Heart right ventricle (tissue), 16 donors: ENCODE measurements at places on chromosomes 4 and X. TPM values are rescaled to one million over a fixed set of nuclear protein-coding genes. Genes with fewer than 3 reads are reported as not detected.

DNA sequence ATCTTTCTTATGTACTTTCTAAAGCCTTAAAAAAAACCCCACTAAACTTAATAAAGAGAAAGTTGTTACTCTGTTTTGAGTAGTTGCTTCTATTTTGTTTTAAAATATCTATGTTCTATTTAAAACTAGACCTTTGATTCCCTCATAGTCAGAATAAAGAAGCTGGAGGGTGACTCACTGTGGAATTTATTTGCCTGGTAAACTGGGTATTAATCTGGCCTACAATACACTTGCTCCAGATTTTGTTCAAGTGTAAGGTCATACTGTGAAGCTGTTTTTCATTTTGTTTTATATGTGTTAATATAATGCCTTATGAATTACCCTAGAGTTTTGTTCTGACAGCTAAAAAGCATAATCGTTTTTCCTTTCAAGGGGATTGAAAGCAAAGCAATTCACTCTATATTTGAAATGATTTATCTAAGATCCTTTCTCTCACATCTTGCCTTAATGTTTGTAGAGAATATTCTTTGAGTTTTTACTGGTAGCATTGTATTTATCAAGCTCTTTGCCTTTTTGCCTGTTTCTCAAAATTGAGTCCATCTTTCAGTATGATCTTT is 277.4 kb upstream of the PITX2 start:
- H3K4me1 ChIP-seq, result no peaks in the 10 kb centered on the region
- no peaks in the 10 kb centered on the region for H3K27me3 ChIP-seq
- H3K4me3 ChIP-seq, result no peak overlapping the region

- H3K4me3 ChIP-seq, result no peak overlapping the region
- no peaks in the 10 kb centered on the region for H3K36me3 ChIP-seq
- H3K4me1 ChIP-seq, result no peaks in the 10 kb centered on the region
- H3K27me3 ChIP-seq, result no peaks in the 10 kb centered on the region
- no peak for DNase-seq
Observed at GRCh38 chr4:17293901-17294300, 218.0 kb downstream of the QDPR start.

GRCh38 chr4:45944000-45944399 is 179.9 kb downstream of the GABRG1 start:
- DNase-seq, result no peak
- H3K4me1 ChIP-seq, result no peaks in the 10 kb centered on the region
- H3K4me3 ChIP-seq, result no peak overlapping the region

- no peaks in the 10 kb centered on the region for H3K36me3 ChIP-seq
- DNase-seq, result no peak
- H3K4me3 ChIP-seq, result no peak overlapping the region
- no peaks in the 10 kb centered on the region for H3K27me3 ChIP-seq
Observed at GRCh38 chr4:82594456-82594855, 32.7 kb upstream of the TMEM150C start.

DNA sequence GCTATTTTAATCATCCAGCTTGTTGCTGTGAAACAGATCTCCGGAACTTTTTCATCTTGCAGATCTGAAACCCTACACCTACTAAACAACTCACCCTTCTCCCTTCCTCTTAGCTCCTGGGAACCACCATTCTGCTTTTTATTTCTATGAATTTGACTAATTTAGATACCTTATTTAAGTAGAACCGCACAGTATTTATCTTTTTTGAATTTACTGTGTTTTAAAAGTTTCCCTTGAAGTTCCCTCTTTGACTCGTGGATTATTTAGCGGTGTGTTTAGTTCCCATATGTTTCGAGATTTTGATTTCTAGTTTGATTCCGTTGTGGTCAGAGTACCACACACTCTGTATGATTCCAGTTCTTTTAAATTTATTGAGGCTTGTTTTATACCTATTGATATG is 44.6 kb downstream of the EIF2S3 start:
- no peak overlapping the region for H3K4me3 ChIP-seq
- H3K36me3 ChIP-seq, result no peaks in the 10 kb centered on the region
- no peak overlapping the region for H3K27ac ChIP-seq
- no peaks in the 10 kb centered on the region for H3K4me1 ChIP-seq
- no peaks in the 10 kb centered on the region for H3K27me3 ChIP-seq

DNA sequence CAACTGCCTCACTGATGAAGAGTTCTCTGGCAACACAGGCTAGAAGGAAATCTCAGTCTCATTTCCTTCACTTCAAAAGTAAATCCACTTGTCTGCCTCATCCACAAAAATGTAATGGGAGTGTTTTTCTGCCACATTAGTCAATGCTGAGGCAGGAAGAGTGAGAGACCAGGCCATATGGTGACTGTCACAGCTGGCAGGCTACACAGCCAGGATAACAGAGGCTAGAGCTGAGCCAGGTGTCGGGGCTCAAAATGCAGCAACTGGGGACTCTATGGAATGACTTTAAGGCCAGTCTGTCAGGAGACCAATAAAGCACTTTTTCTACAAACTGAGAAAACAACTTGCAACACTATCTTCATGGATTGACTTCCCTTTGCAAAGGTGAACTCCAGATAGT is 204.2 kb downstream of the GPC3 start:
- H3K27me3 ChIP-seq, result no peaks in the 10 kb centered on the region
- H3K36me3 ChIP-seq, result no peaks in the 10 kb centered on the region
- no peak overlapping the region for H3K4me3 ChIP-seq

GRCh38 chr4:1499465-1499864 is 93.2 kb upstream of the NKX1-1 start:
- no peaks in the 10 kb centered on the region for H3K36me3 ChIP-seq
- H3K4me1 ChIP-seq, result peaks cover 10% of the 10 kb centered on the region
- no peak for DNase-seq
- H3K27me3 ChIP-seq, result peaks cover 8% of the 10 kb centered on the region
- H3K27ac ChIP-seq, result no peak overlapping the region

GRCh38 chrX:40578039-40578695 is 2.6 kb upstream of the ATP6AP2 start:
- H3K4me3 ChIP-seq, result no peak overlapping the region
- H3K36me3 ChIP-seq, result no peaks in the 10 kb centered on the region
- H3K27me3 ChIP-seq, result no peaks in the 10 kb centered on the region
- no peak overlapping the region for H3K27ac ChIP-seq

- no peak overlapping the region for H3K4me3 ChIP-seq
- no peaks in the 10 kb centered on the region for H3K4me1 ChIP-seq
- DNase-seq, result no peak
- H3K27ac ChIP-seq, result no peak overlapping the region
Observed at GRCh38 chrX:31092970-31093638, 21.3 kb upstream of the FTHL17 start.

- H3K4me1 ChIP-seq, result peaks cover 9% of the 10 kb centered on the region
- H3K27ac ChIP-seq, result no peak overlapping the region
- H3K27me3 ChIP-seq, result no peaks in the 10 kb centered on the region
- H3K36me3 ChIP-seq, result no peaks in the 10 kb centered on the region
Observed at GRCh38 chr4:101005659-101006058, 341.7 kb downstream of the PPP3CA start.

DNA sequence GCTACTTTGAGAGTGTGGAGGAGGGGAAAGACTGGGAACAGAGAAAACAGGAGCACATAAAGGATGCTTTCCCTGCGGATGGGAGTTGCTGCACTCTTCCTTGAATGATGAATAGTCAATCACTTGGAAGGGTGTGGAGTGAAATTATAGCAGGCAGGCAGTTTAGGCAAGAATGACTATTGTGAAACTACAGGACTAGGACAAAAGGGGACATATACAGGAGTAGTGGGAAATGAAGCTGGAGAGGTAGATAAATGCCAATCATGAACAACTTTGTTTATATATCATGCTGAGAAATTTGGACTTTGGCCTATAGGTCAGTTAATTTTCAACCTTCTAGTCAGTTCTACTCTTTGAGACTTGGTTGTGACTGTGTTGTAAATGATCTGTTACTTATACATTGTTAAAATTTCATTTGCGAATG is 76.9 kb downstream of the PAQR3 start:
- H3K27ac ChIP-seq, result no peak overlapping the region
- H3K4me1 ChIP-seq, result peaks cover 5% of the 10 kb centered on the region
- H3K36me3 ChIP-seq, result peaks cover 51% of the 10 kb centered on the region
- H3K4me3 ChIP-seq, result no peak overlapping the region

- H3K4me3 ChIP-seq, result no peak overlapping the region
- no peak overlapping the region for H3K27ac ChIP-seq
- no peaks in the 10 kb centered on the region for H3K4me1 ChIP-seq
- H3K27me3 ChIP-seq, result no peaks in the 10 kb centered on the region
Observed at GRCh38 chrX:69130439-69130838, 34.8 kb downstream of the PJA1 start.

- H3K27me3 ChIP-seq, result no peaks in the 10 kb centered on the region
- H3K4me3 ChIP-seq, result peak overlapping the region; percentile 61
- DNase-seq, result peak; percentile 74
- H3K36me3 ChIP-seq, result no peaks in the 10 kb centered on the region
- H3K27ac ChIP-seq, result peak overlapping the region; percentile 93
Observed at GRCh38 chrX:40105835-40106675, 8.3 kb upstream of the BCOR start.

GRCh38 chrX:85544609-85545008 is 165.1 kb upstream of the POF1B start:
- peak overlapping the region; percentile 14 for H3K4me3 ChIP-seq
- no peak overlapping the region for H3K27ac ChIP-seq
- H3K27me3 ChIP-seq, result no peaks in the 10 kb centered on the region
- no peaks in the 10 kb centered on the region for H3K36me3 ChIP-seq

- DNase-seq, result no peak
- H3K4me1 ChIP-seq, result no peaks in the 10 kb centered on the region
- no peak overlapping the region for H3K4me3 ChIP-seq
- H3K27ac ChIP-seq, result no peak overlapping the region
- no peaks in the 10 kb centered on the region for H3K36me3 ChIP-seq
Observed at GRCh38 chr4:21248331-21248730, 548.1 kb downstream of the PACRGL start.

DNA sequence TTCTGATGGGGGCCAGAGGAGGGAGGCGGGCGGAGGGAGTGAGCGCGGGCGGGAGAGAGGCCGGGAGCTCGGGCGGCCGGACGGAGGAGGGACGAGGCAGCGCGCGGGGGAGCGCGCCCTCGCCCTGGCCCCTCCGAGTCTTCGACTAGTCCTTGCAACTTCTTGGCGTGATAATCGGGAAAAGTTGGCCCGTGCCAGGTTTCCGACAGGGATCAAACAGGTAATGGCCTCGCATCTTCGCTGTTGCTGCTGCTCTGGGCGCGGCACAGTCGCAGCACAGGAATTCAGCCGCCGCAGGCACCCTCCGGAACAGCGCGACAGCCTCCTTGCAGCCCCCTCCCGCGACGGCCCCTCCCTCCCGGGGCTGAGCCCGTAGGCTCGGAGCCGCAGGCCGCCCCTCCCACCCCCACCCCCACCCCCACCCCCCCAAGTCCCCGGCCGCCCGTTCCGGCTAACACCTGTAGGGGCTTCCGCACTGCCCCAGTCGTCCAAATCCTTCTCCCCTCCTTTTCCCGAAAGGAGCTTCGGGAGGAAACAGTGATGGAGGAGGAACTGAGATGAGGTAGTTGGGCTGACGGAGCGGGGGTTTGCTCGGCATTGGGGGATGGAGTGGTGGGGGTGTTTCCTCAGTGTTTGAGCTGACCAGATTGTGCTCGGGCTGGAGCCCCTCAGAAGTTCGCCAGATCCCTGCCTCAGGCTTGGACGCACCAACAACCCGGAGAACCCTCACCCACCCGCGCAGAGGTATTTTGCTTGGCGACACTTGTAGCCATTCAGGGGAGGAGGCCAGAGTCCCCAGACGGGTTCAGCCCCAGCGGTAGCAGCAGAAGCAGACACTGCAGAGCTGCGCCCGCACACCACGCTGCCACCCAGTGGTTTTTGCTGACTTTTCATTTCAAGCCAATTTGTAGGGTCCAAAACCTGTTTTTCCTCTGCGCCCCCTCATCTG is at the start of gene FGF13:
Gene FGF13 (minus strand): TSS at position 319 of the 949 bp plus-strand sequence. CDS start 714 bp downstream, outside the sequence.
- H3K27me3 ChIP-seq, result peaks cover 81% of the 10 kb centered on the region
- peak; percentile 11 for DNase-seq
- no peak within 1 kb of the TSS for H3K27ac ChIP-seq
- H3K4me3 ChIP-seq, result peak within 1 kb of the TSS; percentile 47
- H3K4me1 ChIP-seq, result no peaks in the 10 kb centered on the region

DNA sequence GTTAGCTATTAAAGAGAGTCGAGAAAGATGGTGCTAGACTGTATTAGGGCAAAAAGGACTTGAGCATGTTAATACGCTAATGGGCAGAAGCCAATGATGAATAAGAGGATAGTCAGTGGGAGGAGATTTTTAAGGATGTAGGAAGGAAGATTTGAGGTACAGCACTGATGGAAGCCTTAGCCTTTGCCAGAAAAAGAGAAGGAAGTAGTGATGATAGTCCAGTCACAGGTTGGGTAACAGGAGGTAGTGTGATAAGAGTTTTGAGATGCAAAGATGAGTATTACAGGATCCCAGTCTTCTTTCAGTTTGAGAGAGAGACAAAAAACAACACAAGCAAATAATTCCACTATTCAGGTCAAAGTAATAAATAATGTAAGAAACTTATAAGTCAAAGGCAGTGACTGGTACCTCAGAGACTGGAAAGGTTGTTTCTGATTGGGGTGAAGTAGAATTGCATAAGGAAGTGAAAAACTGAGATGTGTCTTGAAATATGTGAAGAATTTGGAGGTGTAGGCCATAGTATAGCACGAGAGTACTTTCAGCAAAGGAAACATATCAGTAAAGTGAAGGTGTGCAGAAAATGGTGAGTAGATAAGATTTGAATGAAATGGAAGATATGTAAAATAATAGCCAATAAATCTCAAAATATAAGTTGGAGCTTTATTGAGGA is 22.1 kb upstream of the NDNF start:
- DNase-seq, result no peak
- no peaks in the 10 kb centered on the region for H3K36me3 ChIP-seq
- H3K27me3 ChIP-seq, result no peaks in the 10 kb centered on the region
- H3K4me1 ChIP-seq, result no peaks in the 10 kb centered on the region
- no peak overlapping the region for H3K4me3 ChIP-seq

DNA sequence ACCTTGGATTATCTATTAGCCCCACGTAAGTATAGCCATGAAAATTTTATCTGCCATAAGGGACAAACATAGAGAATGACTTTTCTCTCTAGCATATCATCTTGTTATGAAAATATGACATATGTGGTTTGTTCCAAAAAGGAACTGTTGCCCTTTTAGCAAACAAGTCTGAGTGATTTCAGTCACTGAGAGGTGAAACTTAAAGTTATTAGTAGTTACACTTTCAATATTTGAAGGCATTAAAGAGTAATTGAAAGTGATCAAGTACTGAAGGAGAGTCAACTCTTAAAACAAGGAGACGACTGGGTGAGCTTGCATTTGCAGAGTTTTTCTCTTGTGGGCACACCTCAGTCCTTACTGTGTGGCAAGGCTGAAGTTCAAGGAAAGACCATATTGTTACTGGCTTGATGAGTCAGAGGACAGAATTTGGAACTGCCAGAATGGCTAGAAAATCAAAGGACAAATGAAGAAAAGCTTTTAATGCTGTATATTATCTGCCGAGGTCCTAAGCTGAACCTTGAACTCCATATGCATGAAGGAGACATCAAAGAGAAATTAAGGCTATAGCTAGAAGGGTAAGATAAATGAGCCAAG is 205.1 kb upstream of the EMCN start:
- no peak overlapping the region for H3K27ac ChIP-seq
- no peaks in the 10 kb centered on the region for H3K4me1 ChIP-seq
- DNase-seq, result no peak
- H3K4me3 ChIP-seq, result no peak overlapping the region
- H3K27me3 ChIP-seq, result no peaks in the 10 kb centered on the region
- H3K36me3 ChIP-seq, result no peaks in the 10 kb centered on the region

GRCh38 chr4:100246697-100247096 is 56.4 kb upstream of the DDIT4L start:
- H3K27me3 ChIP-seq, result no peaks in the 10 kb centered on the region
- H3K36me3 ChIP-seq, result no peaks in the 10 kb centered on the region
- no peak for DNase-seq
- H3K27ac ChIP-seq, result no peak overlapping the region
- no peak overlapping the region for H3K4me3 ChIP-seq

Gene HPGDS
- polyA plus RNA-seq, result 0.73 TPM

Gene RASSF6
- not detected for polyA plus RNA-seq

Gene ZAR1
- polyA plus RNA-seq, result not detected

Gene CT45A5
- polyA plus RNA-seq, result not detected

Gene AKAP4
- not detected for polyA plus RNA-seq

Gene ZNF630
- 0.96 TPM for polyA plus RNA-seq
